IPS DF 6.9 (cell line): ENCODE measurements at places on chromosomes 13 and 19.
A peak's percentile ranks its signal among the peaks of the same experiment; 100 is the strongest.

GRCh38 chr13:80039000-80039399 is 301.9 kb downstream of the SPRY2 start:
- no peak for DNase-seq

DNA sequence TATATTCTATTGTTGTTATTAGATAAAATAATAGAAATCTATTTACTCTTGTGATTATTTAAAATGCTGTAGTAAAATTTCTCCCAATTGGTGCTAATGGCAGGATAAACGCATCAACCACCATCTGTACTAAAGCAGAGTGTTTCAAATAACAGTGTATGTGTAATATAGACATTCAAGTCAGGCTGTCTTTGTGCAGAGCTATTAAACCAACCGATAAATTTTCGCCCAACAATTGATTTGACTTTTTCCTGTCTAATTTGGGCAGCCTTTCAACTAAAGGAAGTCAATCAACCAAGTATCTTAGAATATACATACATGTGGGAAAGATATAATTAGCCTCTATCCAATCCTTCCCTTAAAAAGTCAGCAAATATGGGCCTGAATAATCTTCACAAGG is 5.8 kb downstream of the AMER2 start:
- no peak for DNase-seq

DNA sequence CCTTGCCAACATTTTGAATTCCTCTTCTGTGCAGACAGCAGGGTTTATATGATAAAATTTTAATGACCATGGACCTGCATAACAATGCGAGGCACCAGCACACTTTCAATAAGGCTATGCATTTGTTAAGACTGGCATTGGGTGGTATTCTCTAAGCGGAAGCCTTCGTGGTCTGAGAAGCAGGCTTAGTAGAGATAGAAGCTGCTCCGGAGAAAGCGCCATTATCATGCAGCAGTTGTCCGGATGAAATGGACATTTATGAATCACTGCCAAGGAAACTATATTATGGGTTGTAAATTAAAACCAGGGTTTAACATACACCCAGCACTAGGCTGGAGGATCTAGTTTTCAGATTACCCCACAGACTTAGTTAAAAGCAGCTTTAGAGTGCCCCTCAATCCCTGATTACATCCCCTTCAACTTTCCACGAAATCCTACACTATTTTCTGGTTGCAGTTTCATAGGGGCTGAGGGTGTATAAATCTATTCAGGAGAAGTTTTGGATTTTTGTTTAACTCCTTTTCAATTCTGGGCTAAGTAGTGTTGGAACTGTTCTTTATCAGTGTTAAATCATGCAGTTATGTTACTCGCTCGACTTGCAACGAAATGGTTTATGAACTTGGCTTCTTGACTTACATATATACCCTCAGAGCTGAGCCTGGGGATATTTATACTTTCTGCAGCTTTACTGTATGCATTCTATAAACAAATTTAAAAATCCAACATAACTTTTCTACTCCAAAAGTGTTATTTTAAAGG is 193.3 kb downstream of the PCDH9 start:
- no peak for DNase-seq

DNA sequence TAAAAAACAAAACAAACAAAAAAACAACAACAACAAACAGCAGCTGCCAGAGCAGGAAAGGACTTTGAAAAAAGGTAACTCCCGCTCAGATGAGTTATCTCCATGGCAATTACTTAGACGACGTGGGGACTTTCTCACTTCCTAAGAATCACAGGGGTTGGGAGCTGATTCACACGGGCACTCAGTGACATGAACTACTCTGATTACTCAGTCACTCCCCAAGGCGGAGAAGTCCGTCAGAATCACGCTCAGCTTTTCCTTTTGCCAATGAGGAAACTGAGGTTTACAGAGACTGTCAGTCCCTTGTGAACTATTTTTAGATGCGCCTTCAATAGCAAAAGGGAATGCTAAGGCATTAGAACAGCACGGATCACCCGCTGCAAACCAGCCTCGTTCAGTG is 32.3 kb upstream of the MATK start:
- DNase-seq = no peak

DNA sequence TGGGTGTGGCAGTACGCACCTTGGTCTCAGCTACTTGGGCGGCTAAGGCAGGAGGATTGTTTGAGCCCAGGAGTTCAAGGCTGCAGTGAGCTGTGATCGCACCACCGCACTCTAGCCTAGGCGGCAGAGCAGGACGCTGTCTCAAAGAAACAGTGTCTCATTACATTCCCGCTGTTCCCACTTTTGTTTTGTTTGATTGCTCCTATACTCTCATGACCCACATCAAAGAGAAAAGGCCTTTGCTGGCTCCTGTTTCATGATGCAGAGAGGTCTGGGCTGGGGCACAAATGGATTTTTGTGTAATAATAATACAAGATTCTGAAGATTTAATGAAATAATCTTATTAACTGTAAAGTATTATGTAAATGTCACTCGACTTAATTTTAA is 85.7 kb downstream of the LACC1 start:
- no peak for DNase-seq

DNA sequence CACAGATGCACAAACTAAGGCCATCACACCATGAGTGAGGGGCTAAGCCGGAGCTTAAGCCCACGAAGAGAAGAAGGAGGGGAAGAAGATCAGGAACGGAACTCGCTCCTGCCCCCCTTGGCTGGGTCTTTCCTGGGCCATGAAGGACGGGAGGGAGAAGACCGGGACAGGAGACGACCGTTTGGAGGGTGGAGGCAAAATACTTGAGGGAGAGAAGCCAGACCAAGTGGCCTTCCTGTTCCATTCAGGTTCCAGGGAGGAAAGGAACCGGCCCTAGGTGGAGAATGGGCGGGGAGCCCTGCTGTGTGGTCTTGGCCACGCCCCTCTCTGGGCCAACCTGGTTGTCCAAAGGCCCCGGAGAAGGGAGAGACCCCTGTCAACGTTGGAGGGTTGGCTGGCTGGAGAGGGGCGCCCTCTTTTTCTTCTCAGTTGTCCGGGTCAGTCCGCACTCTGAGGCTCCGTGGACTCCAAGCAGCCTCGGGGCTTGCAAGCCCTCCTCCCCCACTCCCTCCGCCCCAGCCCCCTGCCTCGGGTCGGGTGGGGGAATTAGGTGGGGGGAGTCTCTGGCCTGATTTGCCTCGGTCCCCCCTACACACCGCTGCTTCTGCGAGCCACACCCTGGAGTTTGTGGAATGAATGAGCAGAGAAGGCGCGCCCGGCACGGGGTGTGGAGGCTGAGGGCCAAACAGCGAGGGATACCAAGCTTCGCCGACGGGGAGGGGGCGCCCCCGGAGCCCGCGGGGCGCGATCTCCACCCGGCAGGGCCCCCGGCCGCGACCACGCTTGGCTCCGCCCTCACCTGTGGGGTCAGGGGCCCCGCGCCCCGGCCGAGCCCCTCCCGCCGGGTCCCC is 757 bp downstream of the FBN3 start:
- DNase-seq = peak; percentile 88
